ENCODE measurements at places on chromosomes 16 and 17.

GRCh38 chr16:74070237-74070636, 226.4 kb upstream of the PSMD7 start:
- no peak for DNase-seq

- no peak for DNase-seq
Observed at GRCh38 chr17:30228011-30228410, 7.5 kb downstream of the SLC6A4 start.

GRCh38 chr17:34623856-34624766, 44.7 kb downstream of the TMEM132E start:
- DNase-seq: no peak

DNA sequence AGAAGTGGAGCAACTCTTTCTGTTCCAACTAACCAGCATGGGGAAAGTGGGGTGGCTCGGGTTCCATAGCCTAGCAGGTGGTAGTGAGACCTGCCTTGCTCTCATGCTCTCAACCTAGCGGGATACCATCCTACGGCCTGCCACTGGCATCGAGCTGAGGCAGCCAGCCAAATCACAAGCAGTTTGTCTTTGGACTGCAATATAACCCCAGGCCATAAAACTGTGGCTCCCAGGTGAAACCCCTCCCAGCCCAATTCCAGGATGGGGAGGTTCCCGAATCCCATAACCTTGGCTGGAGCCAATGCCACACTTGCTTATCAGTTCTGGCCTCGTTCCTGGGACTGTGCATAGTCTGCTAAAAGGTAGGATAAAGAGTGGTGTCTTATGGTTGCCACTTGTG, 155.8 kb upstream of the NETO2 start:
- no peak for DNase-seq

- no peak for DNase-seq
Observed at GRCh38 chr16:86052115-86052670, 153.2 kb downstream of the IRF8 start.

GRCh38 chr16:17237350-17237944, 233.3 kb downstream of the XYLT1 start:
- DNase-seq: no peak

GRCh38 chr17:76540381-76541300, 797 bp downstream of the PRCD start:
- peak; percentile 95 for DNase-seq

DNA sequence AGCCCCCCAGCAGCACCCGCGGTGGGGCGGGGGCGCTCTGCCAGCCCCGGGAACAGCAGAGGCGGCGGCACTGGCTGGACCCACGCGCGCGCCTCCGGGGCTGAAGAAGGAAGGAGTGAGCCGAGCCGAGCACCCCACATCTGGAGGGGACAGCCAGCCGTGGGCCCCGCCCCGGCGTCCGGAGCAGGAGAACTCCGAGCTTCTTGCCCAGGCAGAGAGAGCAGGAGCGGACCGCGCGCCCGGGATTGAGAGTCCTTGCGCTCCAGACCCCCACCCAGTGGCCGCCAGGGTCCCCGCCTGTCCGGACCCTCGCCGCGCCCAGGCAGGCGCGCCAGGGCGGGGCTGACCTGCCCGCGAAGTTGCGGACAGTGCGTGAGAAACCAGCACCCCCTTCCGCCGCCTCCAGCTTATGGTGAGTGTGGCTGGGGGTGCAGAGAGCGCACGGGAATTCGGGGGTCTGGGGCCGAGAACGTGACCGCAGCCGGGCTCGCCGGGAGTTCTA, 921.9 kb upstream of the EEF2KMT start:
- DNase-seq: no peak

DNA sequence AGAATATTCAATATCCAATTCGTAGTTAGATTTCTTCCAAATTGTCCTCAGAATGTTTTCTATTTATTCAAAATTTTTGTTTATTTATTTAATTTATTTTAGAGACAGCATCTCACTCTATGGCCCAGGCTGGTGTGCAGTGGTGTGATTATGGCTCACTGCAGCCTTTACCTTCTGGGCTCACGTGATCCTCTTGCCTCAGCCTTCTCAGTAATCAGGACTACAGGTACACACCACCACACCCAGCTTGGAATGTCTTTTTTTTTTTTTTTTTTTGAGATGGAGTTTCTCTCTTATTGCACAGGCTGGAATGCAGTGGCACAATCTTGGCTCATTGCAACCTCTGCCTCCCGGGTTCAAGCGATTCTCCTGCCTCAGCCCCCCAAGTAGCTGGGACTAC, 3.5 kb upstream of the DRG2 start:
- no peak for DNase-seq

GRCh38 chr17:74542727-74543383, 3.1 kb downstream of the CD300C start:
- DNase-seq: no peak

DNA sequence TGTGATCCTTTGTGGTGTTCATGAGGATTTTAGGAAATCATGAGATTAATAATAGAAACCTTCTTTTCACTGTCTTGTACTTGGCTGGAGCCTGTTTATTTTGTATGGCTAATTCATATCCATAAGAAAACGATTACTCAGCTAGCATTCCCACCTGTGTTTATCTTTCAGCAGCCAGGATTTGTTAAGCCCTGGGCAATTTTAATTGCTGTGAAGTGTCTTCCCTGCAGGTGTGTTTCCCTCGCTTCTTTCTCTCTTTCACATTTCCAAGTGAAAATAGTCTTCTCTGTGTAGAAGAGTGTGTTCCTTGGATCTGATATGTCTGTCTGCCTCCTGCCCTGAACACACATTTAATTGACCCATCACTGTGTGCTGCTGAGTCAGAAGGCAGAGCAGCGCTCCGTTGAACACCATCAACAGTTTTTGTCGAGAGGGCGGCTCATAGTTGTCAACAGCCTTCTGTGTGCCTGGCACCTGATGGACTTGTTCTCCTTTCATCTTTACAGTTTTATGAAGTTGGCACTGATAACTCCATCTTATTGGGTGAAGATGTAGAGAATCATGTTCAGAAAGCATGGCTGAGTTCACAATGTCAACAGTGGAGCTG, 83.2 kb downstream of the SPECC1 start:
- DNase-seq: no peak

GRCh38 chr17:42361781-42362186, 26.5 kb downstream of the STAT3 start:
- DNase-seq: no peak

DNA sequence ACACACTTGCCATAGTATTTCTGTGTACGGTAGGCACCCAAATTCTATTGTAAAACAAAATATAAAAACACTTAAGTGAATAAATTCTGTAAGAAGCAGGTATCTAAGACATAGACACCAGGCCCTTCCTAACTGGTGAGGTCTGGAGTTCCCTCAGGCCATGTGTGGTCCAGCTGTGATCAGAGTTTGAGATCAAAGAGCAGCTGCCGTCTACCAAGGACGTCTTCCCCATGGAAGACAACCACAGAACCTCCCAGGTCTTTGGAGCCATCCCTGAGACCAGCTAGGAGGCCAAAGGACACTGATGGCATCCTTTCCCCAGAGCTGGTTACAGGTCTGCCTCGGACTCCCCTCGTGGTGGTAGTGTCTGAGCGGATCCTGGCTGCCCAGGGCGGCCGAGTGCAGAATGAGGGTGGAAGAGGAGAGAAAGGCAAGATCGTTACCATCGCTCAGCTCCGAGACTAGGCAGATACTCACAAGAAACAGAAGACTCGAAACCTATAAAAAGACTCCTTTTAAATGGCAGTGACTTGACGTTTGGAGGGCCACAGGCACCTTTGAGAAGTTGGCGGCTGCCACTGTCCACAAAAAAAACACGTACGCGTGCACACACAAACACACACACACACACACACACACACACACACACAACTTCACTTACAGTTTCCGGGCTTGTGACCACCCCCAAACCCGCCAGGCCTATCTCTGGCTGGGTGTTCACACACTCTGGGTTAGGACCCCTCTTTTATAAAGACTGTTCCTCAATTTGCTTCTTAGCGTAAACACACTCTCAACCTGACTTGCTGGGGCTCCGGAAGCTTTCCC, 7.5 kb downstream of the TIMP2 start:
- DNase-seq: no peak

DNA sequence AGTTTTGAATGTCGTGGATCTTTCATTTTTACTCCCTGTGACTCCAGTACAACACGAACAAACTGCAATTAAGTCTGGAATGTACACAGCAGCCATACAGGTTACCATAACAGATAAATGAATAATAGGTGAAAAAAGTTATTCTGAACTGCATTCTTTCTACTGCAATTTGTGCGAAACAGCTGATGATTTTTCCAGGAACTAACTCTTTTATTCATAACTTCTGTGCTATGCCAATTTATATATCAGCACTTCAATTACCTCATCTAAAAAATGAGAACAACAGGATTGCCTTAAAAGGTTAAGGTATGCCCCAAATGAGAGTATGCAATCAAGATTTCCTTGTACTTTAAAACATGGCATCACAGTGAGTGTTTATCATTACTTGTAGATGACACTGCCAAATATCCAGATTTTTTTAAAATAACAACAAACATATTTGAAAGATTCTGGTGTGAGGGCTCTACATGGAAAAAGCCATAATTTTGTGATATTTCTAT, 238.9 kb downstream of the CDH8 start:
- no peak for DNase-seq

DNA sequence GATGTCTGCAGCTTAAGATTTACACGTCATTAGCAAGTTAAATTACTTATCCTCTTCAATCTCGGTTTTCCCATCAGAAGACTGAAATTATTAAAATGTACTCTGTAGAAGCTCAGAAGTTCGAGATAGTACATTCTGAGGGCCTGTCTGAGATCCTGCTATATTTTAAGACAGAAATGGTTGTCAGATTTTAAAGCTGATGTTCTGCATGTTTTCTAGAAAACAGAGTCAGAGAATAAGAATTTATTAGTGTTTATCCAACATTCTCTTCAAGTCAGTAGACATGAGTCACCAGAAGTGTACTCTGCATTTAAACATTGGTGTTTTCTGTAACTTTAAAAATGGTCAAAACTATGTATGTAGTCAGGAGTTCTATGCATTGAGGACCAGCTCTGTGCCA, 155.2 kb upstream of the MYOCD start:
- no peak for DNase-seq

DNA sequence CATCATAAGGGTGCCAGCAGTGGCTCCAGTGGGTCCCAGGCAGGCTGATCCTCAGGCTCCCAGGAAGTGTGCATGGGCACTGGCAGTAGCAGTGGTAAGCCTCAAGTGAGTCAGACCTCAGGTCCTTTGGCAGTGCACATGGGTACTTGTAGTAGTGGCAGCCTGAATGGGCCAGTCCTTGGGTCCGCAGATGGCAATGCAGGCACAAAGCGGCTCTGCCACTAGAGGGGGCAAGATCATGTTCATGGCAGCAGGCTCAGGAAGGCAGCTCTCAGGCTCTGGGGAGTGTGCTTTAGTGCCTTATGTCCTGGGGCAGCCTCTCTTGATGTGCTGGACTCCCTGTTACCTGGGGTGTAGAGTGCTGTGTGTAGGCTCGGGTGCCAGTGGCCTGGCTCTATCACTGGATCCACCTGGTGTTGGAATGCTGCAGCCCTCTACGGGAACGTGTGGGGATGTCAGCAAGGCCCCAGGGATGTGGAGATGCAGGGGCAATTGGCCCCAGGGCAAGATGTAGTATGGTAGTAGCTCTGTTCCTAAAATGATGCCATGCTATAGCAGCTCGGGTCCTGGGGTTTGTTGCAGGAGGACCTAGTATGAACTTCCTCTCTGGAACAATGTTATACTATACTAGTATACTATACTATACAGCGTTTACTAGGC, 11.0 kb downstream of the ACSM3 start:
- DNase-seq: peak; percentile 70

DNA sequence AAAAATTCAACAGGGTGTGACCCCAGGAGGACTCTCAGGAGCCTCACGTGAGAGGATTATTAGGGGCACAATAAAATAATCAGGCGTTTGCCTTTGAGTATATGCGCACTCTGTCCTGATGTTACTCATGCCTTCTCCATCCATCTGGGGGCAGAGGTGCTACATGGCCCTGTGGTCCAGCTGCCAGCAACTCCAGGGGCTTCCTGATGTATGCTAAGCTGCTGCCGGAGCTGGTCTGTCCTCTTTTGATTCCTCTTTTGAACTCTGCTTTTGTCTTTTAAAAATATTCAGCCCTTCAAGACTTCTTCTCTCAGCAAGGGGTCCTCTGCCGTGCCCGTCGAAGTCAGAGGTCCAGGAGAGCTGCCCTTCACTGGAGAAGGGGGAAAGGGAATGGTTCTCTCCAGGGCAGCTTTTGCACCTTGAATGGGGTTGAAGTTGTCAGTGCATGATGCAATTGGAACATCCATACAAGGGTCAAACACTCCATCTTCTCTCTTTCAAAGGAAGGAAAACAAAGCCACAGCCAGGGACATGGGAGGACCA, 431.4 kb downstream of the SHISA9 start:
- no peak for DNase-seq

GRCh38 chr17:4920351-4921048, 11.6 kb upstream of the GP1BA start:
- DNase-seq: no peak

GRCh38 chr17:27407916-27408864, 48.1 kb upstream of the KSR1 start:
- DNase-seq: peak; percentile 12

DNA sequence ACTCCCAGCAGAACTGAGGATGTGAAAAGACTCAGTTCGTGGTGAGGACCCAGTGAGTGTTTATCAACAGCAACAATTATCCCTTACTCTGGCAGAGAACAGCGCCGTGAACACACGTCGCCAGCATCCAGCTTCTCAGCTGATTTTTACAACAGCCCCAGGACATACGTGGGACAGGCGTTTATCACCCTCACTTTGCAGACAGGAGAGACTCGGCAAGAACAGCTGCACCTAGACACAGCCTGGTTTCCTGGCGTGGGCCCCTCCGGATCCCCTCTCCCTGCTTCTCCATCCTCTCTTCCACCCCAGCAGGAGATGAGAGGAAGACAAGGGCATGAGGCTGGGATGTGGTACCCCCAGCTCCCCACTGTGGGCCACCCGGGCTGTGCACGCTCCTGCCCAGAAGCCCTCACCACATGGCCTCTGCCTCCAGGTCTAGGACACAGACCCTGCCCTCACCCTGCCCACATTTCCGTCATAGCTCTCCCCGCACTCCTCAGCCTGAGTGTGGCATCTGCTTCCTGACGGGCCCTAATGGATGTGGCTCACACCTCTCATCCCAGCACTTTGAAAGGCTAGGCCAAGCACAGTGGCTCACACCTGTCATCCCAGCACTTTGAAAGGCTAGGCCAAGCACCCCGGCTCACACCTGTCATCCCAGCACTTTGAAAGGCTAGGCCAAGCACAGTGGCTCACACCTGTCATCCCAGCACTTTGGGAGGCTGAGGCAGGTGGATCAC, 17.5 kb downstream of the ABR start:
- DNase-seq: no peak
